ENCODE measurements at places on chromosomes 7 and 10.

DNA sequence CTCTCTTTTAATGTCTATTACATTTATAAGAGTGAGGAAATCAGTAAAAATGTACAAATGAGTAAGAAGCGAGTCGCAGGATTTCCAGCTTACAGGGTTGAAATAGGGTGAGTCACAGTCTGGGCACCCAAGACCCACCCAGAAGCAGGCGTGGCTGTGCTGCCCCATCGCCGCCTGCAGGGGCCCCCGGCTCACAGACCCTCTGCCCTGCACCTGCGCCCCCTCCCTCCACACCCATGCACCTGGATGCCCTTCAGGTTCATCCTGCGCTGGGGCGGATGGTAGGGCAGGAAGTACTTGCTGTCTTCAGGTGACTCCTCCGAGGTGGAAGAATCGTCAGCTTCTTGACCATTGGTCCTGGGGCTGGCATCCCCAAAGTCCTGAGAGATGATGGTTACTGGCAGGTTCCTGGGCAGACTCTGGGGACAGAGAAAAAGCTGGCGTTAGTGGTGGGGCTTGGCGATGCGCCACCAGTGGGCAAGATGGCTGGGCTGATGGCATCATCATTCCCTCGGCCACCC, 90.2 kb upstream of the GNA12 start:
- no peak for DNase-seq

- no peak for DNase-seq
Observed at GRCh38 chr7:151081170-151082101, 827 bp upstream of the FASTK start.

- DNase-seq: no peak
Observed at GRCh38 chr10:71512761-71513539, 116.2 kb downstream of the CDH23 start.

DNA sequence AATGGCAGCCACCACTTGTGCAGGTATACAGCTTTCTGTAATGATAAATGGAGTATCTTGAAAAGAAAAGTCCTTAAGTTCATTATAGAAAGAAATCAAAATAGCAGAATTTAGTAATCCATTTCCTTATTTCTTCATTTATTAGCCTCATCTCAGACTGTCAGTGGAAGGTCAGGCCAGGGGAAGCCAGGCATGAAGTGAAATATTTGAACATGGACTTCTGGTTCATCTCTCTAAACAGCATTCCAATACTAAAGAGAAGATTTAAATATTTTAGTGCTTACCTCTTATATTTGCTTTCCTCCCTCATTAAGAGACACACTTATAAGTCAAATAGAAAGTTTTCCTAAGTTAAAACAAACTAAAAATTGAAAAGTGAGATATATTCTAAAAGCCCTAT, 26.8 kb downstream of the TRDMT1 start:
- no peak for DNase-seq

- no peak for DNase-seq
Observed at GRCh38 chr7:55946545-55946944, 5.1 kb upstream of the MRPS17 start.

All from stimulated activated CD4-positive, alpha-beta T cell treated with anti-CD3 and anti-CD28 coated beads, Interleukin-12 subunit alpha, Interleukin-12 subunit beta, amount 100 ng/mL, for 24 hours (primary cell).